Astrocyte of the hippocampus (primary cell): ENCODE measurements at places on chromosomes 12 and 14.

DNA sequence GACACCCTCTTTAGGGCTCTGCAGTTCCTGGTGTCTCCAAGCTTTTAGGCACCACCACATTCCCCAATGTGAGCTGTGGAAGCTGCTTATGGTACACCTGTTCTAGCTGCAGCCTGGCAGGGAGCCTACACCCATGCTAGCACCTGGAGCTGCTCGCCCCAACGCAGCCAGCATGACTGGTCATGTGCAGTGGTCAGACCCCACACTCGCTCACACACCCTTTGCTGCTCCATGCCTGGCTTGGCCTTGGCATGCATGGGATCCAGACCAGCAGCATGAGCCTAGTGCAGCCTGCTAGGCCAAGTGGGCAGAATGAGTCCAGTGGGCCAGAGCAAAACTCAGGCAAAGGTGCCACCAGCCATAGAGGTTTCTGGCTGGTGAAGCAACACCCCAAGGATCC, 86.4 kb upstream of the OSBPL8 start:
- no peak for DNase-seq

- peak; percentile 78 for DNase-seq
Measured at GRCh38 chr14:69093631-69094421, 59.1 kb downstream of the DCAF5 start.

- DNase-seq: no peak
Measured at GRCh38 chr12:15581006-15581405, 208.2 kb downstream of the EPS8 start.

- DNase-seq: no peak
Measured at GRCh38 chr12:127685931-127686330, 581.0 kb upstream of the TMEM132C start.

GRCh38 chr12:132776816-132777568, 15.4 kb upstream of the ANKLE2 start:
- DNase-seq: peak; percentile 23

DNA sequence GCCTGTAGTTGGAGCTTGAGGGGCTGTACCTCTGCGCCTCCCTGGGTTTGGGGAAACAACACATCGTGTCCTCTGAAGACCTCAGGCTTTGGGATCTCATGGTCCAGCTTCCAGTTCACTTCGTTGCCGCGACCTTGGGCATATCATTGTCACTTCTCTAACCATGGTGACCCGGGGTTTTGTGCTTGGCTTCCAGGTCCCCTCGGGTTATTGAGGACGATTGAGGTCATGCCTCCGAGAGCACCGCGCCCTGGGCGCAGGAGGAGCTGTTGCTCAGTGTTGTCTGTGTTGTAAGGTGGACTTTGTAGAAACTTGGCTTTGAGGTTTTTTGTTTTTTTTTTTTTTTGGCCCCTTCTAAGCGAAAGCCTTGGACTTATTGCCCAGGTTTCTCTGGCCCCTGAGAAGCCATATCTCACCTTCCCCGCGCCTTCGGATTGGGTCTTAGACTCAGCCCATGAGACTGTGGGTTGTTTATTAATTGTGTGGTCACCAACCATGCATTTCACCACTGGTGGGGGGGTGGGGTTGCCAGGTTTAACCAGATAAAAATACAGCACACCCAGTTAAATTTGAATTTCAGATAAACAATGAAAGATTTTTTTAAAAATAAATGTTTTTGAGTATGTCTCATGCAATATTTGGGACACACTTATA, 2.6 kb downstream of the BCL7A start:
- DNase-seq: no peak

DNA sequence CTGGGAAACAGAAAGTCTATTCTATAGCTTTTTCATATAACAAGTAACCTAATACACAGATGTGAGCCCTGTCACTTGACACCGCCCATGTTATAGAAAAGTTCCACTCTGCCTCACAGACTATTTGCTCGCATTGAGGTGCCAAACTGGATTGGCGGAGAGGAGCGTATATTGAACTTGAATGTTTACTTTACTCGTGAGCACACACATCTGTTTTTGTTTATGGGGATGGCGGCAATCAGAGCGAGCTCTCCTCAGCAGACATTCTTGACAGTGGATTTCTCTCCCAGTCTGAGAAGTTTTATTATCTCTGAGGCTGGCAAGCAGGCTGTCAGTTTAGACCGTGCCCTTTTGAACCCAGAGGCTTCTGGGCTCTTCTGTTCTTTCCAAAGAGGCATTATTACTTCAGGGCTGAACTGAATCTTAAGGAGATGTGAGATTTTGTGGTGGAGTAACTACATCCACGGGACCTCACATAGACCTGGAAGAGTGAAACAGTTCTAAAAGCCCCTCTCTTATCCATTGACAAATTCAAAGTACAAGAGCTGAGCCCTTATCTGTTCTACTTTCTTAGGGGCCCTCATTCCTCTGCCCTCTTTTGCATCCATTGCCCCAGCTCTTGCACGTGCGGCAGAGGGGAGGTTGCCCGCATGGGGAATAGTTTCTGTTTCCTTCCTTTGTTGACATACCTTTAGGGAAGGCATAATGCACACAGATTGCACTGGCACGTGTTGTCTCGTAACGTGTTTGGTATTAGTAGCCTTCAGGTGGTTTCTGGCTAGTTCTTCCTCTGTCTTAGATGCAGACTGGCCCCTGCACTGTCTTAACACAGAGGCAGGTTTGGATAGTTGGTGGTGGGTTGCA, 68.2 kb downstream of the DRAM1 start:
- DNase-seq: no peak

DNA sequence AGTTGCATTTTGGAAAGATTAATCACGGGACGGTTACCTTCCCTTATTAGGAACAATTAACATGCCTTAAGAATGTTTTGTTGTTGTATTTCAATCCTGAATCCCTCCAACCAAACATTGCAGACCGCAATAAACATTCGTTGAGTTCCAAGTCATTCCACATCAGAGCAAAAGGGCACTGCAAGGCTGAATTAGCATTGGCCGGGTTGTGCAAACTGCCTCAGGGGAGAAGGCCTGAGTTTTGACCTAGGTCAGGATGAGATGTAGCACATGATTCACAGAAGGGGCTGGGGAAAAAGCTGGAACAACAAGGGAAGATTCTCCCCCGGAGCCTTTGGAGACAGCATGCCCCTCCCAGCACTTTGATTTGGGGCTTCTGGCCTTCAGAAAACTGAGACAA, 82.1 kb upstream of the BDKRB2 start:
- DNase-seq: no peak

DNA sequence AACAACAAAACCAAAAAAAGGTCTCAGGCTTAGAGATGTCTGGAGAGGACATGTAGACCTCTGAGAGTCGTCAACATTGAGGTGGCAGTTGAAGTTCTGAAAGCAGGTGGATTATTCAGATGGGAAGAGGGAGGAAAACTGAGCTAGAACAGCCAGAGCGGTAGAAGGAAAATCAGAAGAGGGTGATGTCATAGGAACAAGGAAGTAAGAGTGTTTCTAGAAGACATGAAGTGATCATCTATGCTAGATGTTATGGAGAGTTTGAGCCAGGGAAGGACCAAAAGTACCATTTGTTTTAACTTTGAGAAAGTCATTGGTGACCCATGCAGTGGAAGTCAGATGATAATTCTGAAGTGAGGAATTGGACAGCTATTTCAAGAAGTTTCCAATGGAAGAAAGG, 316.2 kb upstream of the RGS6 start:
- no peak for DNase-seq

GRCh38 chr14:35286003-35286600, 6.1 kb upstream of the PSMA6 start:
- no peak for DNase-seq

DNA sequence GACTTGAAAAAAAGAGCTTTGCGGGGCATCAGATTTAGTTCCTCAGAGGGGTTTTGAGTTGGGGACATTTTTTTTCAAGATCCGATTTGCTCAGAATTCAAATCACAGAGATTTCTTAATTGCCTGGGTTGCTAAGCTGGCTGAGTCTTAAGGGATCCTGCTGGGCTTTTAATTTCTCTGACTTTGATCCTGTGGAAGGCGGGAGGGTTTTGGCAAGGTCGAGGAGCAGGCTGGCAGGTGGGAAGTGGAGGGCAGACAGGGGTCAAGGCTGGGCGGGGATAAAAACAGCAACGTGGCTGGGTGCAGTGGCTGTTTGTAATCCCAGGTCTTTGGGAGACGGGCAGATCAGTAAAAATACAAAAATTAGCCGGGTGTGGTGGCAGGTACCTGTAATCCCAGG, 33.5 kb upstream of the CCDC63 start:
- DNase-seq: no peak

DNA sequence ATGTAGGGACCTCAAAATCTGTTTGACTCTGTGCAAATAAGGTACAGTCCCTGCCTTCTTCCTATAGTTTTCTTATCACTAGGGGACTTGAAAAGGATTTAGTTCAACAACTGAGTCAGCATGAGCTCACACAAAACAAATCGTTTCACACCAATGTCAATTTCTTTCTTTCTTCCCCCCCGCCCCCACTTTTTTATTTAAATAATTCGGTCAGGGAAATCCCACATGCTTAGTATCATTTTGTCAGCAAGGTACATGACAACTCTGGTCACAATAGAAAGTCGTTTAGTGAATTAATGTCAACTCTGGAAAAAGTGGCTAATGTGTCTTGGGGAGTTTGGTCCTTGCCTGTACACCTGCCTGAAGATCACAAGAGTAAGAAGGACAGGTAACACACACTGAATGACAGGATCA, 232.2 kb upstream of the PLEKHG7 start:
- DNase-seq: no peak

DNA sequence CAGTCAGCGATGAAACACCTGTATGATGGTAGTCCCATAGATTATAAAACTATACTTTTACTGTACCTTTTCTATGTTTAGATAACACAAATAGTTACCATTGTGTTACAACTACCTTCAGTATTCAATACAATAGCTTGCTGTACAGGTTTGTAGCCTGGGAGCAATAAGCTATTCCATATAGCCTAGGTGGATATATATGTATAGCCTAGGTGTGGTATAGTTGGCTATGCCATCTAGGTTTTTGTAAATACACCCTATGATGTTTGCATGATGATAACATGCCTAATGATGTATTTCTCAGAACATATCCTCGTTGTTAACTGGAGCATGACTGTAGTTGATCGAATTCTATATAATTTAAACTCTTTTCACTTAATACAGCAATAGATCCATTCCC, 316.1 kb downstream of the FUT8 start:
- DNase-seq: no peak
